Upper lobe of left lung (tissue), 6 donors: ENCODE measurements at places on chromosomes 1 and 21.

- no peak for DNase-seq
Observed at GRCh38 chr1:220991959-220992704, 112.9 kb downstream of the HLX start.

GRCh38 chr1:203769505-203770343 is 4.7 kb downstream of the LAX1 start:
- DNase-seq = peak; percentile 80

DNA sequence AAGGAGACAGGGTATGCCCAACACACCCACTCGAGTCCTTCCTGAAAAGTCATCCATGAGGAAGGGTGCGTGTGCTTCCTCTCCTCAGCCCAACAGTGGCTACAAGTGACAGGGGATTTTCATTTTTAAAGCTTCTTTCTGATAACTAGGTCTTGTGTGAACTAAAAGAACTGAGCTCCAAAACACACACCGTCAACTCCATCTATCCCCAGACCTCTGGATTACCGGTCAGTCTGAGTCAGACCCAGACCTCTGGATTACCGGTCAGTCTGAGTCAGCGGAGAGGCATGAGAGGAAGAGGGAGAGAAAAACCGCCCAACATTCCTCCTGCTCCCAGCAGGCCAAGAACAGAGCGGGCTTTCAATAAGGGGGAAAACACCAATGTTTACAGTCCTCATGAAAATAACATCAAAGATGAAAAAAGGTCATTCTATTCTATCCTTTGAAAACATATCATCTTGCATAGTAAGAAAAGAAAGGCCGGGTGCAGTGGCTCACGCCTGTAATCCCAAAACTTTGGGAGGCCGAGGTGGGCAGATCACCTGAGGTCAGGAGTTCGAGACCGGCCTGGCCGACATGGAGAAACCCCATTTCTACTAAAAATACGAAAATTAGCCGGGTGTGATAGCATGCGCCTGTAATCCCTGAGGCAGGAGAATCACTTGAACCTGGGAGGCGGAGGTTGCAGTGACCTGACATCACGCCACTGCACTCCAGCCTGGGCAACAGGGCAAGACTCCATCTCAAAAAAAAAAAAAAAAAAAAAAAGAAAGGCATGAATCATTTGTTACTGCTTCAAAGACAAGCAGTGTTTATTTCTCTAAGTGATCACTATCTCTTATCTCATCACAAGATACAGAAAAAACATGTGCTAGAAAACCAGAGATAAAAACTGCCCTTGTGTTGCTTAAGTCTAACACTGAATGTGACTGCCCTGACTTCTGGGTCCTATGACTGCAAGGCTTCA is 3.4 kb downstream of the PTTG1IP start:
- no peak for DNase-seq

- no peak for DNase-seq
Observed at GRCh38 chr1:219174460-219175211, 958 bp downstream of the LYPLAL1 start.

DNA sequence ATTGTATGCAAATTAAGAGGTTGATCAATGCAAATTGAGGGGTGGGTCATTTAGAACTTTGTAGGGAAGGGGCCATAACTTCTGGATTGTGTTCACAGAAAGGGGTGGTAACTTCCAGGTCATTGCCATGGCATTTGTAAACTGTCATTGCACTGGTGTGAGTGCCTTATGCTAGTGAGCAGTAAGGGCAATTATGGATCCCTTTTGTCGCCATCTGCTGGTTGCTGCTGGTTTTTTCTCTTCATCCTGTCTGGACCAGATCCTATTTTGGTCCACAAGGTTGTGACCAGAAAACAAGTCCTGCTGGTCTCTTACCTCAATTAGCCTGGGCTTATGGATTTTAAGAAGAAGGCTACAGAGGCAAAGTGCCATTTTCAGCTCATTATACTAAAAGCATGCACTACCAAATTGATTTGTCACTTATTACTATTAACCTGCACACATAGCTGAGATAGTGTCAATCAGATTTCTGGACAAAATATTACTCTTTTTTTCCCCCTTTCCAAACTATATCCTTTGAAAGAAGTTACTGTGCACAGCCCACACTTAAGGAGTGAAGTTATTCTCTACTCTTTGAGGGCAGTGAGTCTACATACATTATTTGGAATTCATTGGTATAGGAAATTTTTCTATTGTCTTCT is 196.2 kb downstream of the ZC3H11B start:
- no peak for DNase-seq

- no peak for DNase-seq
Observed at GRCh38 chr1:230147253-230148125, 80.5 kb downstream of the GALNT2 start.

DNA sequence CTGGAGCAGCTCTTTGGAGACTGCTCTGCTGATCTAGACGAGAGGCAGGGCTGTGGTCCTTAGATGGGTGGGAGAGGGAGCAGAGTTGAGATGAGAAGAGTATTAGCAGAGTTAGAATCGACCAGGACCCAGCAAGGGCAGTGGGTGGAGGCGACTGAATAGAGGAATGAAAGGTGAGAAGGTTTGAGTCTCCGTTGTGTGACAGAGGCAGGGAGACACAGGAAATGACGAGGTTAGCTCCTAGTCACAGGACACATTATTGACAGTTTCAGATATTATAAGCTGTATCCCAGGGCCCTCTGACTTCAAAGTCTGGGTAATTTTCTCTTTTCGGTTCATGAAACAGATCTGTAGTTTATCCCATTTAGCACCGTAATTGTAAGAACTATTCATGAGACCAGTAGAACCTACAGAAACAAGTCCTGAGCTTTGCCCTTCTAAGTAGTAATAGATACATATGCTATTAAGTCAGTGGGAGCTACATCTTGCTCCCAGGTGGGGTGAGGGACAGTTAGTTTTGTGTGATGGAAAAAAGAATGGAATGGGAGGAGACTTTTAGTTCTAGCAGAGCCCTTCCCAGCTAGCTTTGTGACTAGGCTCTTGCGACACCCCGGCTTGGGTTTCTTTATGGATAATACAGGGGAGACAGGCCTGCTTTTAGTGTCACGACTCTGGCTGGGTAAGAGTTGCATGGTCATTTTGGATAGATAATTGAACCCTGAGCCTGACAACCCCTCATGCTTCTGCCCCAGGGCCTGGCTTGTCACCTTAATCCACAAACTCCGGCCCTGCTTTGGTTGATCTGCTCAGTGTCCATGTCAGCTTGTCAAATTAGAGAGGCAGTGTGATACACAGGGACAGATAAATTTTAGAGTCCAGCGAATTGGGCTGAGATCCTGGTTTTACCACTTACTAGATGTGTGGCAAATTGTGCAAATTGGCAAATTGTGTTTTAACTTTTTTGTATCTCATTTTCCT is 70.2 kb downstream of the UCK2 start:
- DNase-seq = no peak

DNA sequence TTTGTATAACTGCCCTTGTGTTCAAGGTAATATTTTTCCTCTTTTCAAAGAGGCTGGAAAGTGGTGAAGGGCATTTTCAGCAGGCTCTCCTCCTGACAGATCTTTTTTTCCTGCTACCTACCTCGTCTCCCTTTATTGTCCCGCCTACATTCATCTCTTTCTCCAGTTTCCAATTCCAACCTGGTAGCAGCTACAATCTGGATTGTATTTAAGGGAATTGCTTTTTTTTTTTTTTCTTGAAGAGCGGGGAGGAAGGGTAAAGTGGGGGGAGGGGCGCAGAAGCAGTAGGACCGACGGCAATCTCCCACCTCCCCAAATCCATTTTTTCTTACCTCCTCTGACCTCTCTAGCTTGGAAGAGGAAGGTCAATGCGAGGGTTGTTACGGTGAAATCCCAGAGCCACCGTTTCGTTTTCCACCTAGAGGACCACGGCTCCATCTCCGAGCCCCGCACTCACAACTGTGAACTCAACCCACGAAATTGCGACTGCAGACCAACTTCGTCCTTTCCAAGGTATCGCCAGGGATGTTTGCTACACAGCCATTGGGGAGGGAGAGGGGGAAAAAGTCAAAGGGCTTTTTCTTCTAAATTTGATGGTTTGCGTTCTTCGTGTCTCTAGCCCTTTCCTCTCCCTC is 464 bp downstream of the COL11A1 start:
- no peak for DNase-seq
